ENCODE measurements at places on chromosomes 1 and 21.

GRCh38 chr21:14527696-14528652 is 18.1 kb downstream of the SAMSN1 start:
- no peak for DNase-seq

DNA sequence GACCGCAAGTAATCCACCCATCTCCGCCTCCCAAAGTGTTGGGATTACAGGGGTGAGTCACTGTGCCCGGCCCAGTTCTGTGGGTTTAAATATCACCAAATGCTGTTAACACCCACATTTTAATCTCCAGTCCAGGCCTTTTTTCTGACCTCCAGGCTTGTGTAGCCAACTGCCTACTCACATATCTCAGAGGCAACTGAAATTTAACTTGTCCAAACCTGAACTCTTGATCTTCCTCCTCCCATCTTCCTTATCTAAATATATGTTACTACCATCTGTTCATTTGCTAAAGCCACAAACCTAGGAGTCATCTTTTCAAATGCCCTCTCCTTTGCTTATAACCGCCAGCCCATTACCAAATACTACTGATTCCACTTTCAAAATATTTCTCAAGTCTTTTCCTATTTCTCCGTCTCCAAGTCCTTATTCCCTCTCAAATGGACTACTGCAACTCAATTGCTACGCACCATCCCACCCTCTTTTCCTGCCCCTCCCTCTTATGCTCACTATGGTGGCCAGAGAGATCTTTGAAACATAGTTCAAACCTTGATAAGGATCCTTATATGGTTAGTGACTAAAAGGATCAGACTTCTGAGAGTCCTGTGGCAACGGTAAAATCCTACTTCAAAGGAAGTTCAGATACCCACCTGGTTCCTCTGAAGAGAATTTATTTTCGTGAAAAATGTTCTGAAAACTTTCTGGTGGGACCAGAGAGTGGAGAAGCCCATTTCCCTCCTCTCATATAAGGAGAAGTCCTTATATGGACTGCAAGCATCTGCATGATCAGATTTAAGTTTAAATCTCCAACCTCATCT is 78.5 kb upstream of the CDC42BPA start:
- no peak for DNase-seq

DNA sequence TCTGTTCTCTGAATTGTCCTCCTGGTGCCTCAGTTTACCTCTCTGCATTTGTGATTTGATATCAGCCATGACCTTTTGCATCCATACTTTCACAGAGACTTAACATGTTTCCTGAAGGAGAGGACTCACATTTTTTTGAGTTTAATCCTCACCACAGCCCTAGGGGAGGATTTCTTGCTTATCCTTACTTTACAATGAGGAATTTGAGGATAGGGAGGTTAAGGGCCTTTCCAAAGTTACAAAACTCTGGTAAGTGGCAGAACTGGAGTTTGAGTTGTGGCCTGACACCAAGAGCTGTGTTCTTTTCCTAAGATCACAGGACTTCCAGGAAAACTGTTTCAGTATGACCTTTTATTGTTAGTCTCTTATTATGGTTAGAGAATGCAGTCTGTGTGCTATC is 34.2 kb downstream of the TNFRSF8 start:
- no peak for DNase-seq

DNA sequence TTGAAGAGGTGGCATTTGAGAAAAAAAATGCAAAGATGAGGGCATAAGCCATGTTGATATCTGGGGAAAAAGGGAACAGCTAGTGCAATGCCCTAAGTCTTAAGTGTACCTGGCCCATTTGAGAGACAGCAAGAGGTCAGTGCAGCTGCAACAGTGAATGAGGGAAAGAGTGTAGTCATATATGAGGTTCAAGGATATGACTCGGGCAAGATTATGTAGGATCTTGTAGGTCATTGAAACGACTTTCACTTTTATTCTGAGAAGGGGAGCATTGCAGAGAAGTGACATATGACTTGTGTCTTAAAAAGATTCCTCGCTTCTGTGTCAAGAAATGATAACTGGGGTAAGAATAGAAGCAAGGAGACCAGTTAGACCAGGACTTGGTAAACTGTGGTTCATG is 31.0 kb downstream of the NTMT2 start:
- no peak for DNase-seq

- no peak for DNase-seq
These were observed 12.6 kb downstream of the ELF3 start for GRCh38 chr1:202023001-202023433.

- DNase-seq = no peak
These were observed 14.7 kb upstream of the PTP4A2 start for GRCh38 chr1:31952825-31953220.

DNA sequence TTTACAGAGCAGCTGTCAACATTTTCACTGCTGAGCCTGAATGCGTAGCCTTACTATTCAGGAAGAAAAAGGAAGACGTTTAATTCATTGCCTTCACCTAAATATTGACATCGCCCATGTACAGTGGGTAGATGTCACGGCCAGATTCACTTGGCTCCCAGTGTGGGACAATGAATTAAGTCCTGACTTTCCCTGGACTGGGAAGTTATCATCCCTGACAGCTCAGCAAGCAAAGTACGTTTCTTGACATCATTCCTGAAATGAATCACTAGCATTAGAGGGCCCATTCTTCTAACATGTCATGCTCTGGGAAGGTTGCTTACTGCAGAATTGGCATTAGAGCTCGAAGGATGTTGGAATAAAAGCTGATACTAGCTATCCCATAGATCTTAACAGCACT is 37.8 kb downstream of the LRRC53 start:
- no peak for DNase-seq

- no peak for DNase-seq
These were observed 6.4 kb downstream of the GSTM5 start for GRCh38 chr1:109718495-109718894.

DNA sequence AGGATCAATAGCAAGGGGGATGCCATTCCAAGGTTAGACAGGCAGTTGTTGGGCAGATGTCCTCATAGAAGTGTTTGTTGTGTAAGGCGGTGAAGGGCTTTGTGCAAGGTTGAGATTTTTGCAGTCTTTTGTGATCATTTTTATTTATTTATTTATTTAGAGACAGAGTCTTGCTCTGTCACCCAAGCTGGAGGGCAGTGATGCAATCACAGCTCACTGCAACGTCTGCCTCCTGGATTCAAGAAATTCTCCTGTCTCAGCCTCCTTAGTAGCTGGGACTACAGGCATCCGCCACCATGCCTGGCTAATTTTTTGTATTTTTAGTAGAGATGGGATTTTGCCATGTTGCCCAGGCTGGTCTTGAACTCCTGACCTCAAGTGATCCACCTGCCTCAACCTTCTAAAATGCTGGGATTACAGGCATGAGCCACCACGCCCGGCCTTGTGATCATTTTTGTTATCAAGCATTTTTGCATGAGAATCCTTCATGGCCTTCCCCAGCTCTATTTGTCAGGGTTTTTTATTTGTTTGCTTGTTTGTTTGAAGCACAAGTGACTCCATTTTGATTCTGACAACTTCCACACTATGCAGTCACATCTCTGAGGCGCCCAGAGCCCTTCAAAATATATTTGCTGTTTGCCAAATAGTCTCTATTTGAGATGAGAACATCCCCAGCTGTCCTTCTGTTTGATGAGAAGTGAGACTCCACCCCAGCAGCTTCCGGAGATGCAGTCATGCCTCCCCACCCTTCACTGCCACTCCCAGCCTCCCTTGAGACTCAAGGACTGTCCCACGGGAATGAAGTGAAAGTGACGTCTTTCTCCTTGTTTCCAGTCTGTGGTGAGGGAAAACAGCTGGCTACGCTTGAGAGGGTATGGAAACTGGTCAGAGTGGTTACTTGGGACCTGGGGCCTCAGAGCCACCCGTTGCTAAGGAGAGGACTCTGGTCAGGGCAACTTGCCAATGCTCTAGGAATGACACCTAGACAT is 38.0 kb downstream of the TMEM50B start:
- no peak for DNase-seq

GRCh38 chr1:30063621-30064280 is 659.6 kb downstream of the MATN1 start:
- no peak for DNase-seq

DNA sequence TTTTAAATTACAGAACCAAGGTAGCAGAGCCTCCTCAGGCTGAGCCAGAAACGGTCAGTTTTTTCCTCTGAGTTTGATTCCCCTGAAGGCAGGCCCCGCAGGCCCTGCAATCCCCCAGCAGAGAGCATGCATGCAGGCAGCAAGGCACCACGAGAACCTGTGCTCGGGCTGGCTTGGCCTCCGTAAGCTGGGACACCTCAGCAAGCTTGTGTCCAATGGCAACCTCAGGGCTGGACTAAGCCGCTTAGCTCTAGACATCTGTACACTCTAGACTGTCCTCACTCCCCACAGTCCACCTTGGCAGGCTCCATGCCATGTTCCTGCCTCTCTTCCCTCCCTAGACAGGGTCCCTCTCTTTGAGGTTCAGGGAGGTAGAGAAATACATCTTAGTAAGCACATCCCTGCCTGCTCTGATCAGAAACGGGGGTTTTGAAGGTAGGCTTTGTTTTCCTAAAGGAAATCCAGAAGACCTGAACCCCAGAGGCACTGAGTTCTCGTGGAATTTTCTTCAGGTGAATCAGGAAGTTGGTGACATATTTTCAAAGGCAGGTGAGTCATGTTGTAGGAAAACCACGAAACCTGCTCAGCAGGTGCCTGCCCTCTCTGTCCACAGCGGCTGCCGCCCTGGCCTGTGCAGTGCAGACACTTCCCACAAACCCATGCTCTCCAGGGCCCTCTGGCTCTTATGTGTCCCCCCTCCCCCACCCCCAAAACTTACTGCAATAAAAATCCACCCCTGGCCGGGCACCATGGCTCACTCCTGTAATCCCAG is 7.0 kb downstream of the TMEM63A start:
- DNase-seq = no peak

DNA sequence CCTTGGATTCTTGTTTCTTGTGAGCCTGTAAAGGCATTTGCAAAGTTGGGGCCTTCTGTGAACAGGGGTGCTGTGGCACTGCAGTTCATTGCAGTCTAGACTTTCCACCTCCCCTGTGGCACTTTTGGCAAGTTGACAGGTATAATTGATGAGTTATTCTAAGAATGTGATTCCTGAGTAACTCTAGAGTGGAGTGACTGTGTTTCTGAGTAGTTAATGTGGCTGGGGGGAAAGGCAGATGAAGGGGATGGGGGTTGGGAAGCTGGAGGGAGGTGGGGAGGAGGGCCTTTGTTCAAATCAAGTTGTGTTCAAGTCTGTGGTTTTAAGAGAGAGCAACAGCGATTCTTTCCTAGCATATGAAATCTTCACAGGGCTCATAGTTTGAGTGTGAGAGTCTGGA is 32.9 kb downstream of the PBX1 start:
- DNase-seq = no peak

- DNase-seq = no peak
These were observed 134.3 kb downstream of the PIK3R3 start for GRCh38 chr1:45998020-45998617.
